ENCODE measurements at places on chromosomes 3 and 15.
A peak's percentile ranks its signal among the peaks of the same experiment; 100 is the strongest.

GRCh38 chr3:62220616-62221015 is 152.7 kb downstream of the FEZF2 start:
- no peak for DNase-seq

DNA sequence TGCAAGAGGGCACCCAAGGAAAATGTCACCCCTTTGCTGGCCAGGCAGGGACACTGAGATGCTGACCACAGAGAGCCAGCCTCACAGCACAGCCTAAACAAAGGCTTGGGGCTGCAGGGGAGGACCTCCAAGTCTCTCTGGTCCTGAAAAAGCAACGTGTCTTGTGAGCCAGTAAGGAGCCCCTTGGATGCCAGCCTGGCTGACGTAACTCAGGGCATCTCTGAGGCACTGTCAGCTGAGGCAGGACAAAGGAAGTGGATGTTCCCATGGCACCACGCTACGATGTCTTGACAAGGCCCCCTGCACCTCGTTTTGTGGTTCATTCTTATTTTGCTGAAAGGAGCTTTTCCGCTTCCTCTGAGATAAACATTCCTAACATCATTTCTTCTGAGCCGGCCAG is 160.7 kb downstream of the OR4M2 start:
- no peak for DNase-seq

GRCh38 chr15:85591622-85592021 is 203.1 kb downstream of the KLHL25 start:
- no peak for DNase-seq

GRCh38 chr3:69462022-69462825 is 76.3 kb upstream of the FRMD4B start:
- DNase-seq, result no peak

GRCh38 chr3:160564258-160564911 is 986 bp downstream of the KPNA4 start:
- DNase-seq, result peak; percentile 26

- DNase-seq, result no peak
These were observed 20.8 kb upstream of the APH1B start for GRCh38 chr15:63256433-63257274.

DNA sequence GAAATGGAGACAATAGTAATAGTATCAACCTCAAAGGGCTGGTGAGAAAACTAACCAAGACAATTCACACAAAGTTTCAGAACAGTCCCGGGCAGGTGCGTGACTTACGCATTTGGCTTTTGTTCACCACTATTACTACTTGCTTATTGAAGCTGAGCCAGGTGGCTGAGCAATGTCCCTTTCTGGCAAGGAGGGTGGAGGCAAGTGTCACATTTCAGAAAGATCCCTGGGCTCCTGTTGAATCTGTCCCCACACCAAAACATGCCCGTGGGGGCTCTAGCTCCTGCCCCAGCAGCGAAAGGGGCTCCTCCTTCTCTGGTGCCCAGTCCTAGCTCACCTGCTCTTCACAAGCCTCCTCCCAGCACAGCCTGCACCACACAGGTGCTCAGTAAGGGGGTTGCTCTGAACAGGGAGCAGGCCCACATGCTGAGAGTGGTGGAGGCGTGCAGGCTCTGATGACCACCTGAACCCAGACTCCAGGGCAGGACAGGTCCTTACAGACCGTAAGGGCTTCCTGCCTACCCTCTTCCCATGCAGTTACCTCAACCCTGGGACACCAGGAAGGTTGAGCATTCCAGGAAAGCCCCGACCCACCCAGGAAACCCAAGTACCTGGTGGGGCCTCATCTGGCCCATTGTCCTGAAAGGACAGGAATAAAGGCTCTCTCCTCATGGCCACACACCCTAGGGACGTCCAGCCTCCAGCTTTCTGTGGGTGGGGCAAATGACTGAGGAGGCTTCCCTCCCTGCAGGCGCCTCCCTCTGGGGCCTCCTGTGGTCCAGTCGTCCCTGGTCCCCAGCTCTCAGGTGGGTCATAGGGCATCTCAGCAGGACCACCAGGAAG is 32.6 kb downstream of the SEMA7A start:
- DNase-seq, result peak; percentile 61

DNA sequence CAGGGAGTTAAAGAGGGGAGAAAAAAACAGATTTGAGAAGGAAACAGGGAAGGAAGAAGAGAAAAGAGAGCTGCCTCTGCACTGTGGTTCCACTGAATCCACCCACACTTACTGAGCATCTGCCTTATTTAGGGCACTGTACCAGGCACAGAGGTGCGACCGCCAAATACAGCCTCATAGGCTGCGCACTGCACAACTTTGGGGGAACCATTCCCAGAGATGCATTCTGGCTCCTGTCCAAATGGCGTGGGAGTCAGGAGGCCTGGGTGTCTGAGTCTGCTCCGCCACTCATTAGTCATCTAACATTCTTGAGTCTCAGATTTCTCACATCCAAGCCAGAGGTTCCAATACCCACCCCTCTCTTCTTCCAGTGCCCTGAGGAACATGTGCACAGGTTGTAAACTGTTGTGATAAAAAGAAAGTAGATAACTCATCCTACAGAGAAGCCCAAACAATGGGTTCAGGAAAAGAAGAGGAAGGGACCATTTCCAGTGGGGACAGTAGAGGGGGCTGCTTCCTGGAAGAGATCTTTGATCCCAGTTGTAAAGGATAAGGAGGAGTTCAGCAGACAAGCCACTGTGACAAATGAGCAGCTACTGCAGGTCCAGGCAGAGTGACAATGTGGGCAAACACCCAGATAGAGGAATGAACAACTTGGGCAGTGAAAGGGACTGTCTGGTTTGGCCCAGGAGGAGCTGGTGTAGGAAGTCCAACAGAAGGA is 254.6 kb downstream of the UACA start:
- DNase-seq, result peak; percentile 55

- no peak for DNase-seq
These were observed 22.9 kb downstream of the SMAD6 start for GRCh38 chr15:66724732-66725463.

- no peak for DNase-seq
These were observed 51.0 kb downstream of the REC114 start for GRCh38 chr15:73493922-73494321.

DNA sequence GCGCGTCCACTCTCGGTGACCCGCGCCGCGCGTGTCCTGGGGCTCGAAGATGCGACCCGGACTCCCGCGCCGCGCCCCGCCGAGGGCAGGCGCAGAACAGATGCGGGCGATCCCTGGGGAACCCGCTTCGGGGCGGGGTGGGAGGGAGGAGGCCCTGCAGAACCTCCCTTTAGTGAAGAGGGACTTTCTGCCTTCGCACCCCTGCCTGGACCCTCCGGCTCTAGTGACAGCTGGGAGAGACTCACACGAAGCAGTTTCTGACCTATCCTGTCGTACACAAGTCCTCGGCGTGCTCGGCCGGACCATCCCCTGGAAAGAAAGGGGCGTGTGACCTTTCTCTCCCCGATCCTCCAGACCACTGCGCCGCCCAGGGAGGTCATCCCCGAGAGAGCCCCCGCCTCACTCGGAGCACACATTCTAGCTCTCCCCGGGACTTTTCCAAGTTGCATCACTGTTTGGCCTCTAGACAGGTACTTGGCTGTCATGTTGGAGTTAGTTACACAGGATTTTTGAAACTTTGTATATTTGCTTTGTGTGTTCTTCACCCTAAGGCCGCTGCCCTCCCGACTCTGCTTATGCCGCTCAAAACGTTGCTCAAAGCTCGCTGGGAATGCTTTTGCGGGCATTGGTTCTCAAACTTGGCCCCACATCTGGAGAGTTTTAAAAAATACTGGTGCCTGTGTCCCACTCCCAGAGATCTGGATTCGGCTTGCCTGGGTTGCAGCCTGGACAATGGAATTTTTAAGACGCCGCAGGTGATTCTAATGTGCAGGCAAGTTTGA is 582 bp downstream of the CGNL1 start:
- DNase-seq, result no peak

GRCh38 chr15:73918784-73919183 is 7.5 kb upstream of the LOXL1 start:
- DNase-seq, result no peak

Data from stimulated activated CD4-positive, alpha-beta T cell treated with anti-CD3 and anti-CD28 coated beads, Interleukin-2, amount 100 ng/mL, for 24 hours (primary cell).